ENCODE measurements at places on chromosomes 5 and 9.

DNA sequence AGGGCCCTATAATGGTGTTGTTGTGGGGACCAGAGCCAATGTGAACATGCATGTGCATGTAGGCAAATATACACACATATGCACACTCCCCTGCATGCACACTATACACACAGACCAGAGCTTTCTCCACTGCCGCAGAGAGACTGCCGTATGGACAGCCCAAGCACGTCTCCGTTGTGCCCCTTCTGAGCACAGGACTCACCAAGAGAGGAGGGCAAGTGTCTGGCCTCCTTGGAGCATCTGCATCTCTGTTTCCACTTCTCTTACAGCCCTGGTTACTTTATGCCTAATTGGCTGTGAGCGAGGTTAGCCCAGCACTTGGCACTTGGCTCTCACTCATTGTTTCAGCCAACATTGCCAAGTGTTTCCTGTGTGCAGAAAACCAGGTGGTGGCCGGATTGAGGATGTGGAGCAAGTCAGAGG lies 30.4 kb downstream of the CSF2 start:
- no peak for DNase-seq

DNA sequence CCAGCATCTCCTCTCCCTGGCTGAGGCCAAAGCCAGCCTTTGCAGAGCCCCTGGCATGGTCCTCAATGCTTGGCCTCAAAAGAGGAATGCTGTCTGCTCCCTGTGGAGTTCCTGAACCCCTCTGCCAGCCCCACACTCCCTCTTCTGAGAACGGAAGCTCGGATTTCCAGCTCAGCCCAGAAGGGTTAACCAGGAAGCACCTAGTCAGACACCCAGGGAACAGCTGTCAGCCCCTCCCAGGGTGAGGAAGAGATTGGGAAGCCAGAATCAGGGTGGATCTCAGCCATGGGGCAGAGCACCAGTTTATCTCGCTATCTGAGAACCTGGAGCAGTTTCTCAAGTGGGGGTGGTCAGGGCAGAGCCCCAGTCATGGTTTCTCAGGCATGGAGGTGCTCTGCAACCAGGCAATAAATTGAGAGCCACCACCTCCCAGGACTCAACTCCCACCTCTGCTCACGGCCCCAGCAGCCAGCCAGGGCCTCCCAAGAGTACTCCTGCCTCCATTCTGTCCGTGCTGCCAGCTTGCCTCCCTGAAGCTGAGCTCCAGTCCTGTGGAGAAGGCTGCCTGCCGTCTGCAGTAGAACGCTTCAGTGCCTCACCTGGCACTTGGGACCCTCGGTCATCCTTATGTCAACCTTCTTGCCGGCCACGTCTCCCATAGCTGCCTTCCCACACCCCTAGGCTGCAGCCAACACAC lies 7.6 kb downstream of the FOXE1 start:
- no peak for DNase-seq

DNA sequence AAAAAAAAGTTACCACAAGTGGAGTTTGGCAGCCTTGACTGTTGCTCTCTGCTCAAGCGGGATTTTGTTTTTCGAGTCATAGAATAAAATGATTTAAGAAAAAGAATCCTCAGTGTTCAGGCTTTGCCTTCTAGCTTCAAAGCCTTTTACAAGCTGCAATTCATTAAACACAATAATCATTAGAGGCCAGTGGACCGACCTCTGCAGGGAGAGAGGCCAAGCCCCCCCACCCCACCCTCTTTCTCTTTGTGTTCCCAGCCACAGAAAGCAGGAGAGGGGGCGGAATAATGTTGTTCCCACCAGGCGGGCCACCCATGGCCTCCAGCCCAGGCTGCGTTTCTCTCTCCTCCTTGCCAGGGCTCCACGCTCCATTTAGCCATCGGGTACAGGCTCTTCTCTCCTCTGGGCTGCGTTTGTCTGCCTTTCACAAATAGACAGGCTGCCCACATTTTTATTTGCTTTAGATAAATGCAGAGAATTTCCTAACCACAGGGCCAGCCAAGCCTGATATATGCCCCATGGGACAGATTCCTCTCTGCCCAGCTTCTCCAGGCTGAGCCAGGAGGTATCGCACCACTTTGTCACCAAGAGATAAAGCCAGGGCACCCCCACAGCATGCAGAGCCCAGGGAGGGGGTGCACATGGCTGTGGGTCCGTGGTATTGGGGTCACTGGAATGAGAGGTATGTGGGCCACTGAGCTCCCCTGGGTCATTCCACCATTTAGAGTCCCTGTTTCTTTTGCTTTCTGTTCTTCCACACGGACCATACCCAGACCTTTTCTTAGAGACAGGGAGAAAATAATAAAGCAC lies 318.8 kb downstream of the PIK3R1 start:
- DNase-seq, result peak; percentile 65

DNA sequence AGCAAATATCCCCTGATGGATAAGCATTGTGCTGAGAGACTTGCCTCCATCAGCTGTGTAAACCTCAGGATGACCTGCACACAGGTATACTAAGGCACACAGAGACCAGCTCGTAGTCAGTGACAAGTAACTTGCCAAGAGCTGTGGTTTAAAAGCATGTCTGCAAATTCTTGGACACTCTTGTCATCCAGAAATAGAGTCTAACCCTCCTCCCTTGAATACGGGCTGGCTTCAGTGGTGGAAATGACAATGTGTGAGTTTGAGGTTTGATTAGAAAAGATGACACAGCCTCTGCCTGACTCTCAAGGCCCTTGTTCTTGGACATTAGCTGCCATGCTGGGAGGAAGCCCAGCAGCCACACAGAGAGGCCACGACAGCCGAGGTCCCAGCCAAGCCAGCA lies 114.4 kb downstream of the GADD45G start:
- DNase-seq, result no peak

GRCh38 chr5:127549551-127549950 lies 32.1 kb downstream of the PRRC1 start:
- DNase-seq, result no peak

DNA sequence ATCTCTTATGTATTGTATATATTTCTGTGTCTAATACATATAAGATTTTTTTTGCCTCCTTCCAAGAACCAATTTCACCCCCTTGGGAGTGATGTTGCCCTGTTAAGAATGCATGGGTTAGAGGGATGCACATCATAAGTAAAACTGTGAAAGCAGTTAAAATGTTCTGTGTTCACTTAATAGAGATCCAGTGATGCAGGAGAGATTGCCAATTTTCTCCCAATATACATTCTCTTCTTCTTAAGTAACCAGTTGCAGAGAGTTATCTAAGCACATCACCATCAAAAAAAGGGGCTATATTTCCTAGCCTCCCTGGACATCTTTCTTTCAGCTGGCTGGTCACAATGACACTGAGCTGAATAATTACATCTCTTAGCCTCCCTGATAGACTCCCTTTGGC lies 307.0 kb downstream of the OSTF1 start:
- DNase-seq, result no peak

DNA sequence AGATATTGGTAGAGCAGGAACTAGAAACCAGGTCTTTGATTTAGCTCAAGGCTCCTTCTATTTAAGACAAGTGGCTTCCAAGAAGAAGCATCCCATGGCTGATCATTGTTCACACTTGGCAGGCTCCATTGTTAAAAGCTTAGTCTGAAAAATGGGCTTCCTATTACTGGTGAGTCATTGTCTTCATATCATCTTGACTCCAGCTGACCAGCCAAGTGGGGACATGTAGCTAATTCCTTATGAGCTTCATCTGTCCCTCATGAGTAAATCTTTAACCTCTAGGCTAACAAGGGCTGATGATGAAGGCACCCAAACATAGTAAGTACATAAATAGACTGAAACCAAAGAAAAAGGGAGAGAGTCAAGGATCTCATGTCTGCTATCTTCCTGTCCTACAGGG lies 530.3 kb upstream of the KLF4 start:
- no peak for DNase-seq

- no peak for DNase-seq
Observed at GRCh38 chr5:135458921-135459331, 6.8 kb upstream of the TIFAB start.

DNA sequence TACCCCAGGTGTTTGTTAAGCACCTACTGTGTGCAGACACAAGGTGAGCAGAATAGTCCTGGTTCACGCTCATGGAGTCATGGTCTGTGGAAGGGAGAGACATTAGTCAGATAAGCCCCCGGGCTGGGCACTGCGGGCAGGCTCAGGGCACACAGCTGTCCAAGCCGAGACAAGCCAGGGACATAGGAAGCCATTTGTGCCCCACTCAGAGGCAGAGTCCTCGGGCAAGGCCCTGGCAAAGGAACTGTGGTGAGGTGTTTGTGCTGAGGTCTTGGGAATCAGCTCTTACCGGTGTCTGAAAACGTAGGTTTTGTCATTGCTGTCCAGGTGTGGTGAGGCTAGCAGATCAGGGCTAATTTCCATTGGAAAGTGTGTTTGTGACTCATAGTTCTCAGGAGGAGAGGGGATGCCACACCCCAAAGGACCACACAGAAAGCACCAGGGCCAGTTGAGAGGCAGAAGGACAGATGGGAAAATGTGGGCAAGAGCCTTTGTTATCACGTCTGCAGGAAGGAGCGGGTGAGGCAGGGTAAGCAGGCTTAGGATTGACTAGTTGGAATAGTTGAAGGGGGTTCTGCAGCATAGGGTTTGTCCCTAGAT lies 46.1 kb upstream of the NEURL1B start:
- DNase-seq, result no peak

DNA sequence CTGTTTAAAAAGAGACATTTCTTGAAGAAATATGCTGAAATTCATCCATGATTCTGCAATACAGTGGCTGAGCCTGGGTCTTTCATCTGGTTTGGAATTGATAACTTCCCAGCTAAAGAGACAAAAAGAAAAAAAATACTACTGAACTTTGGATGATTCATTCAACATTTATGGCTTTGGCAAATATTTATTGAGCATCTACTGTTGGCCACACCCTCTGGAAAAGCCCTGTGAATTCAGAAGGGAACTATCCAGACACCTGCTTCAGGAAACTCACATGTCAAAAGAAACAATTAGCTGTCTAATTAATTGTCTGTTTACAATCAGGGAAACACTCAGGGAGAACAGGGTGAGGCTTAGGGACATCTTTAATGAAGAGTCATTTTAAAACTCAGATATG lies 17.8 kb upstream of the ZNF622 start:
- no peak for DNase-seq

- DNase-seq, result no peak
Observed at GRCh38 chr5:79171635-79172245, 60.1 kb downstream of the BHMT start.

DNA sequence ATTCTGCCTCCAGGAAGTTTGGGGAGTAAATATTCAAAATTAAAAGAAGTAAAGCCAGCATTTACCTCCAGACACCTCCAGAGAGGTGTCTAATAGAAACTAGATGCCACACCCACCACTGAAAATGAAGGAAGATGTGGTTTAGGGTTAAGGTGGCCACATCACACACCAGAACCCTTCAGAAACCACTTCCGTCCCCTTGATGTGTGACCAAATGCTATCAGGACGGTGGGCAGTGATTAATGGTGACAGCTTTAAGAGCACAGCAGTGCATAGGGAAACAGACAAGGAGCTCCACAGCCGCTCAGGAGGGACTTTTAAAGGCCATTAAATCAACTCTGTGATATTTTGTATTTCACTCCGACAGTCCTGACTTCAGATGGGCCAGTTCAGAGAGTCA lies 295.2 kb downstream of the BRINP1 start:
- no peak for DNase-seq

DNA sequence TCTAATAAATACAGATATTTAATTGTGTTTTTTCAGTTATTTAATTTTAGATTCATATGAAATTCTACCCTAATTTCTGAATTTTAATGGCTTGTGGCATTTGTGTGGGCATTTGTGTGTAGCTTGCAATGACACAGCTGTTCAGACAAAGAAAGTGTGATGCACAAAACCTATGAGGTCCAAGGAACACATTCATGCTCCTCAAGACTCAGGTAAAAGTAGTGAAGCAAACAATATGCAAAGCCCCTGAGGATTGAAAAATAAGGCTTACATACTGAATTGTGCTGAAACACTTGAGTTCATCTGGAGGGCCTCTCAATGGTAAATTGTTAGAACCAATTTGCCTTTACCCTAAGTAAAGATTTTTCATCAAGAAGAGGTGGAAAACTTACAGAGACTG lies 28.1 kb downstream of the IL7R start:
- no peak for DNase-seq

- DNase-seq, result no peak
Observed at GRCh38 chr5:165138236-165138635, 1632.8 kb downstream of the MAT2B start.

GRCh38 chr5:17477043-17477442 lies 21.0 kb upstream of the TAF11L2 start:
- DNase-seq, result no peak

DNA sequence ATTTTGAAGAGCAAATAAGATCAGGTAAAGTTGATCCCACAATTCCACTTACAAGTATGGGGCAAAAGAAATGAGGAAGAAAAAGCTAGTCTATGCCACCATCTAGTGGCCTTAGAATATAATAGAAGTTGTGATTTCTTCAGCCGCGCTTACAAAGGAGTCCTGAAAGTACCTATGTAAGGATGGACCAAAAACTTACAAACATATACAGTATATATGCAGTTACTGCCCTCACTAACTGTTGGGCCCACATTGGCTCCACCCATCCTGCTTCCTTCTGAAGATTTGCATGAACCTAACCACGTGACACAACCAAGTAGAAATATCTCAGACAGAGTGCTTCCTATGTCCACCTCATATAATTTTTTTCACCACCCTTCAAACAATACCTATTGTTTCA lies 11.7 kb upstream of the OR13D1 start:
- peak; percentile 53 for DNase-seq

GRCh38 chr5:135105105-135105484 lies 71.1 kb upstream of the PITX1 start:
- DNase-seq, result no peak

- DNase-seq, result peak; percentile 2
Observed at GRCh38 chr5:166625210-166625865, 1666.1 kb upstream of the WWC1 start.

GRCh38 chr9:133718563-133719315 lies 19.4 kb downstream of the SARDH start:
- no peak for DNase-seq

DNA sequence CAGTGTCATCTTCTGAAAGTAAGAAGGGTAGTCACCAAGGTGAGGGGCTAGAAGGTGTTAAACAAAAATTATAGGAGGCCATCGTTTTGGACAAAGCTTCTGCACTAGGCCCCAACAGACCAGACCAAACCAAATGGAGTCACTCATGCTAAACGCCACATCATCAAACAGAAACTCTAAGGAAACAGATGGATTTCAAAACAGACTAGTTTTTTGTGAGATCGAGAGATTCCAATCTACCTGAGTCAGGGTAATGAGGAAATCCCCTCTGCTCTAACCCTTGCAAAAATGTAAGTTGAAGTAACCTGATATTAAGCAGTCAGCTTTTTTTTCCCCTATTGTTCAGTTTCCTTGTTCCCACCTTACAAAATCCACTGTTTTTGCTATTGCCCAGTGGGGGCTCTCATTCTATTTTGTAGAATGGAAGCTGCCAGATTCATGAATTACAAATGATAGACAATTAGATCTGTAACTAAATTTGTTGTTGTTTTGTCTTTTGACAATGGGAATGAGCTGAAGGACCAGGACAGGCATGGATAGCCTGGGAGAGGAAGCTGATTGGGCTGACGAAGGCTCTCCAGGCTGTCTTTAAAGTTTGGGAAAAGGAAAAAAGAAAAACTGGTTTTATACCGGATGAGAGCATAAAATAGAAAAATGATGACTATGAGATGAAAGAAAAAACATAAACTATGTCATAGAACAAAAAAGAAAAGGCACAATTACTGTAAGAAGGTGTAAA lies 94.7 kb upstream of the ADAMTSL1 start:
- DNase-seq, result peak; percentile 80

GRCh38 chr5:63233361-63233760 lies 654.7 kb downstream of the LRRC70 start:
- DNase-seq, result no peak

GRCh38 chr5:113510836-113511451 lies 2.5 kb upstream of the YTHDC2 start:
- DNase-seq, result peak; percentile 55

GRCh38 chr9:16133032-16133431 lies 580.2 kb downstream of the CCDC171 start:
- DNase-seq, result peak; percentile 38
